ENCODE measurements at places on chromosomes 5 and 9.

GRCh38 chr5:65907135-65907534 lies 19.2 kb upstream of the ERBIN start:
- DNase-seq: no peak

- DNase-seq: no peak
These were observed 108.3 kb downstream of the RPS23 start for GRCh38 chr5:82169892-82170291.

DNA sequence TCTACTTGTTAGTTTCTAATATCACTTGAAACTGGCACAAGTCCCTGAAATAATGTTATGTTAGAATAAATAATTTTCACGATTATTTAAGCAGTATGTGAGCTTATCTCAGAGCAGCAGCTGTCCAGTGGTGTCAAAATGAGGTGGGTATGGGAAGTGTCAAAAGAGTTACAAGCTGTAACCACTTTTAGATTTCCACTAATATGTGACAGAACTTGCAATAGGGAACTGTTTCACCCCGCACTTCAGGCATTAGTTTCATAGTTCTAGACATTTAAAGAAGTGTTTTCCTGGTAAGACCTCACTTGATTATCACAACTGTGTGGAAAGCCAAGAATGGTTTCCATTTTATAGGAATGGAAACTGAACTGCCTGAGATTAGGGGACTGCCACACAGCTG lies 2.9 kb upstream of the ISCA1 start:
- no peak for DNase-seq

DNA sequence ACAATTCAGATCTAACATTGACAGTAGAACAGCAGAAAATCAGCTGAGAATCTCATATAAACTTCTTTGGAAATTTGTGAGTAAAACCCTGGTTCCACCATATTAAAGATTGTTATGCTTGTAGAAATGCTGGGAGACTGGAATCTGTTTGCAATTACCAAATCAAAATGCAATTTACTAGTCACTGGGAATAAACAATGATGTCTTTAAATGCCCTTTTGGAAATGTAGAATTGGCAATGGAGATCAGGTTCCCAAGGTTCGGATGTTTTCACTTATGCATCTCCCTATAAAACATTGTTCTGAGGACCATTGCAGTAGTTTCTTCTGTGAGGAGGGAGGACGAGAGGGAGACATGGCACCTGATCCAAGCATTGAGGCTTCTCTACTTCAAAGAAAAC lies 384.4 kb downstream of the TMEM167A start:
- DNase-seq: no peak

DNA sequence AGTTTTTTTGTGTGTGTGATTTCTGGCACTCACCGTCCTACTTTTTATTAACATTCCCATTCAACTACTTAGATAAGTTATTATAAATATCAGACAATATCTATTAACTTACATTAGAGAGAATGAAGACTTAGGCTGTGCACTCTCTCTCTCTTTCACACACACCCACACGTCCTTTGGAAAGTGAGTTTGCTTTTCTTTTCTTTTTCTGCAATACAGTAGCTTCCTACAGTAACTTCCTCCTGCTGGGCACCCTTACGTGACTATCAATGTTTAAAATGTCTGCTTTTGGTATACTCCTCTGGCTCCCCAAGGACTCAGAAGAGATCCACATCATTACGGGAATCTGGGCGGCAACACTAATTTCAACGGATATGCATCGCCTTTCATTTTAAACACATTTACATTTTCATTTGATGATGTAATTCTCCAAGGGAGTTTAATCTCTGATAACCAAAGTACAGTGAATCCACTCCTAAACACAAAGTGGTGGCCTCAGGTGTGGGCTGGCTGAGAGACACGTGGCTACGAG lies 179.5 kb downstream of the MAPKAP1 start:
- no peak for DNase-seq

- no peak for DNase-seq
These were observed 141.2 kb upstream of the VLDLR start for GRCh38 chr9:2480255-2480837.

- DNase-seq: peak; percentile 15
These were observed 744 bp downstream of the TARS1 start for GRCh38 chr5:33441241-33442177.

DNA sequence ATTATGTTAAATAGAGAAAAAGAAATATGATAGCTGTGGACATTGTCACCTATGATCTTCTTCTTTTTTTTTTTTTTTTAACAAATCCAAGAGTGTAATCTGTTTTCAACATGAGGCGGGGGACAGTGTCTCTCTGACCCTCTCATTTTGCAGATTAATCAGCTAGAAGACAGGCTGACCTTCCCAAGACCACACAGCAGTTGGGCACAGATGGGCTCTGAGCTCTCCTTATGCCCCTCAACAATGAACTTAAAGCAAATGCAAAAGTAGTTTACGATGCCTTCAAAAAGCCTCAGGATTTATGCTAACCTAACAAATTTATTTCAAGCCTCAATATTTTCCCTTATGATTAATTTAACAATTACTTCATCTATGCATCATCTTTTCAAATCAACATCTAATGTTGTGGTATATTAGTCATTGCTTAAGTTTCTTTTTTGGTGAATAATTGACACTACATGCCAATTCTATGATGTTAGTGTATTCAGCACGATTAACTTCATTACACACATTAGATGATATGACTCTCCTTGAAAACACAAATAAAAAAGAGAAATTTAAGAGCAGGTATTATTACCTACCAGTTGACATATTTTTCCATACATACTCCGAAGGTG lies 7.4 kb downstream of the NFIL3 start:
- no peak for DNase-seq

GRCh38 chr9:114370968-114371320 lies 16.8 kb downstream of the AKNA start:
- no peak for DNase-seq

- peak; percentile 63 for DNase-seq
These were observed 9.9 kb downstream of the PTCH1 start for GRCh38 chr9:95506678-95507463.

Measured in T47D (cell line).